NCI-H774 (cell line): ENCODE measurements at places on chromosomes 16 and 17.

GRCh38 chr17:29151567-29151966 lies 28.6 kb downstream of the MYO18A start:
- no peak for DNase-seq

DNA sequence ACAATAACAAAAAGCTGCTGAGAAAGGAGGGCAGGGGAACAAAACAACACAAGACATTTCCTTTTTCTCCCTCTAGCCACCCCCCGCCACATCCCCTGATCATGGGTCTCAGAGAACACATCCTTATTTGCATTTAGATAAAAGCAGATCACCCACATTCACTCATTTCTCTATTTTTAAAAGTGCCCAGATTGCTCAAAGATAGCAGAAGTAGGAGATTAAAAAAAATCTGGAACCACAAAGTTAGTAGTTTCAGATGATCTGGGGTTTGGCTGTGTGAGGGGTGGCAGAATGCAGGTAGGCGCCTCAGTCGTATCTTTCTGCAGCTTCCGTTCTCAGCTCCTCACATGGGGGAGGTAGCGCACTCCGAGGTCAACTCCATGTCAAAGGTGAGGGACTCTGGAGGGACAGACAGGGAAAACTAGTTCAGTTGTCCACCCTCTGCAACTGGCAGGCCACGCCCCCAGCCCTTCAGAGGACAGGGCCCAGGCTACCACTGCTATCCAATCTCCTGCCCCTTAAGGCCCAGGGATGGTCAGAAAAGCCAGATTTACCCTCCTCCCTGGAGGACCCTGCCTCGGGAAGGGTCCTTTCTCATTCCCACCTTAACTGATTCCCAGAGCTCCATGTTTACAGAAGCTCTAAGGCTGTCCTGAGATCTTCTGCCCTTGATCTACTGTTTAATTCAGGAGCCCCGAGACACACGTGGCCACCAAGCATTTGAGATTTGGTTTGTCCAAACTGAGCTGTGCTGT lies 27.3 kb downstream of the STAT5A start:
- DNase-seq, result no peak

DNA sequence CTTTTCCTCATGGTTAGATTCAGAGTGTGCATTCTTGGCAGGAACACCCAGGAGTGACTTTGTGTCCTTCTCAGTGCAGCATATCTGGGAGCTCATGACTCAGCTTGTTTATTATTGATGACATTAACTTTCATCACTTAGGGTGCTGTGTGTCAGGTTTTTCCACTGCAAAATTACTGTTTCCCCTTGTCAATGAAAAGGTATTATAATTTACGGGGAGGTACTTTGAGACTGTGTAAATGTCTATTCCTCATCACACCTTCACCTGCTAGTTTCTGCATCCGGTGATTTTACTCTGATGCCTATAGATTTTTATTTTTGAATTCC lies 50.5 kb downstream of the WWP2 start:
- no peak for DNase-seq

- no peak for DNase-seq
These were observed 39.4 kb upstream of the CDH3 start for GRCh38 chr16:68605746-68606145.

DNA sequence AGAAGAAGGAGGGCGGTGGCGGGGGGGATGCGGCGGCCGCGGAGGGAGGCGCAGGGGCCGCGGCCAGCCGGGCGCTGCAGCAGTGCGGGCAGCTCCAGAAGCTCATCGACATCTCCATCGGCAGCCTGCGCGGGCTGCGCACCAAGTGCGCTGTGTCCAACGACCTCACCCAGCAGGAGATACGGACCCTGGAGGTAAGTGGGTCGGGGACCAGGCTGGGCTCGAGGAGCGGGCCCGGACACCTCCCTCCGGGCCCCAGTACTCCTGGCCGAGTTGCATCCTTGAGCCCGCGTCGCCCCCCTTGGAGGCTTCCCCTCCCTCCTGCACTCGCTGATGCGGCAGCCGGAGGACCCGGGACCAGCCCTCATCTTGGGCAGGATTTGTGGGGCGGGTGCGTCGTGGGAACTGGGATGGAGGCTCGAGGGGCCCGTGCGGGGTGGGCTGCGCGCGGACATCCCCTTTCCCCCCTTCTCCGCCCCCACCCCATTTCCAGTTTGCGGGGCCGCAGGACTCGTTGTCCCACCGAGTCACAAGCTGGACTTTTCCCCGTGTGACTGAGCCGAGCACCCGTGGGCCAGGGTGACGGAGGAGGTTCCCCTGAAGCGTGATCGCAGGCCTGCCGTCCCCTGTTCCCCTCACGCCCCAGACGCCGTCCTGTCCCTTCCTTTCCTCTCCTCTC lies 572 bp downstream of the KSR1 start:
- DNase-seq, result no peak

GRCh38 chr16:66408163-66409048 lies 18.7 kb upstream of the BEAN1 start:
- DNase-seq, result no peak

- DNase-seq, result no peak
These were observed 4.4 kb downstream of the ACADVL start for GRCh38 chr17:7224110-7224509.

DNA sequence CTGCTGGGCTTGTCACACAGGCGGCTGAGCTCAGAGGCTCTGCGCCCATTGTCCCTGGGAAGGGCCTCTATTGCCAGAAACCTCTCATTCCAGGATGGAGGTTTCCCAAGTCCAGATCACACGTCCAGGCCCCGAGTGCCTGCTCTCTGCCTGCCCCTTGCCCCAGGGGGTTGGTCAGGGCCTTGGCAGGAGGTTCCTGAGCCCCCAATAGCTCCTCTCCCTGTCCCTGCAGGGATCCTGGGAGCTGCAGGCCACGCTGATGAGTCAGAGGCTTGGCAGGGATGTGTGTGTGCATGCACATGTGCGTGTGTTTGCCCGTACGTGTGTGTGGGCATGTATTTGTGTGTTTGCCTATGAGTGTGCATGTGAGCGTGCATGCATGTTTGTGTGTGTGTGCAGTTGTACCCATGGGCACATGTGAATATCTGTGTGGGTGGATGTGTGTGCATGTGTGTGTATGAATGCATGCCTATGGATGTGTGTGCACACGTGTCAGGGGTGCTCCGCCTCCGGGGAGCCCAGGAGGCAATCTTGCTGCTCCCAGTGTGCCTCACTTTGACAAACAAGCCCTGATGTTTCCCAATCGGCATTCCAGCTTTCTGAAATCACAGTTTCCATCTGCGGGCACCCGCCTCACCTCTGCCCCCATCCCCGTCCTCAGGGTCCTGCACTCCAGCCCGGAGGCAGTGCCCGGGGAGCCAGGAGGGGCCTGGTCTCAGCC lies 98.4 kb upstream of the GSE1 start:
- no peak for DNase-seq

- DNase-seq, result peak; percentile 59
These were observed 339 bp downstream of the N4BP1 start for GRCh38 chr16:48609652-48610029.

DNA sequence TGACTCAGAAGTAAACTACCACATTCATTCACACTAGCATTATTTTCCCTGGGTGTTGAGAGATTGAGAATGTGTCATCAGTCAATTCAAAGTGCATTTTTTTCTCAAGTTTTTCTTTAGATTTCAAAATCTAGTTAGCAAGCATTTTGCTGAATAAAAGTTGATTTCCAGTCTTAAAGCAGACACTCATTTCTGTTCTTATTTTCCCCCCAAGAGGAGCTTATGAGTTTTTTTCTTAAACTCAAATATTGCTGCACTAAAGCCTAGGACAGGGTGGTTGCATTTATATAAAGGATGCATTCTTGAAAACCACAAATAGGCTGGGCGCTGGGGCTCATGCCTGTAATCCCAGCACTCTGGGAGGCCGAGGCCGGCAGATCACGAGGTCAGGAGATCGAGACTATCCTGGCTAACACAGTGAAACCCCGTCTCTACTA lies 15.3 kb downstream of the CDH3 start:
- no peak for DNase-seq

GRCh38 chr16:55120826-55121225 lies 190.2 kb downstream of the IRX5 start:
- no peak for DNase-seq

GRCh38 chr16:22888791-22889190 lies 74.8 kb downstream of the HS3ST2 start:
- DNase-seq, result no peak

DNA sequence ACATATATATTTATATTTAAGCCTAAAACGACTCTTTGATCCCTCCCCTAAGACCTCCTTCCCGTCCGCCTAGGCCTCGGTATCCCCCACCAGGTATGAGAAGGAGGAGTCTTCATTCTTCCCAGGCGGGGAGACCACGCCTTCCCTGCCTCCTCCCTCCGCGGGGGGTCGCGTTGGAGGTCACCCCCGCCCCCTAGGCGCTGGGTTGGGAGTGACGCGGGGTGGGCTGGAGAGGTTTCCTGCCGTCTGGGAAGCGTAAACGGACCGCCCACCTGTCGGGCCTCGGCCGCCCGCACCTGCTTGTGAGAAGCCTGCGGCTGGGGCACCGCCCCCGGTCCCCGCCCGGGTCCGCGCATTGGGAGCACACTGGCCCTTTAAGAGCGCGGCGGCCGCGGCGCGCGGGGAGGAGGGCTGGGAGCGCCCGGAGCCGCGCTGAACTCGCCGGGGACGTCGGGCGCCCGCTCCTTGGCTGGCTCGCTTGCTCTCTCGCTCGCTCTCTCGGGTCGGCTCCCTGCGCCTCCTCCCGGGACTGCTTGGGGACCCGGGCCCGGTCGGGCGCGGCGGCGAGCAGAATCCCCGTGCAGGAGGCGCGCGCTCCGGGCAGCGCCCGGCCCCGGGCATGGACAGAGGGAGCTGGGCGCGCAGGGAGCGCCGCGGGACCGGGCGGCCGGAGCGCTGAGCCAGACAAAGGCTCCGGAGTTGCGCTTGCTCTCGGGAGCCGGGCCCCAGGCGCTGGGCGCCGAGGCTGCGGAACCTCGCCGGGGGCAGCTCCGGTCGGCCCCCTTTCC lies at the start of gene MMP15:
MMP15 (plus strand) TSS at position 404 of the 788 bp plus-strand sequence. CDS start 597 bp downstream, outside the sequence.
- peak; percentile 93 for DNase-seq

DNA sequence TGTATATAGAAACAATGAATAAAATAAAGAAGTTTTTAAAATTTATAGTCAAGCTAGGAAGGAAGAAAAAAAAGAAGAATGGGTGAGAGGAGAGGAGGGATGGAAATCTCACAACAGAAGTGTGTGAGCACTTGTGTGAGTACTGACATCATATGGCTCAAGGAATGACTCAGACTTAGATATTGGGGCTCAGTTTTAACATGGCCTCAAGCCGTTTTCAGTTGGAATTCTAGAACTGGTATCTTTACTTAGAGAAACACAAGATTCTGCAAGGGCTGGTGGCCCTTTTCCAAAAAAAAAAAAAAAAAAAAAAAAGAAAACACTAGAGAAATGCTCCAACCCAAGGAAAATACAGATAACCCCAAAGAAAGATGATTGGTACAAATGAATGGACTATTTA lies 55.1 kb downstream of the STXBP4 start:
- no peak for DNase-seq

- no peak for DNase-seq
These were observed 125.1 kb downstream of the SLC39A11 start for GRCh38 chr17:72967277-72967970.

DNA sequence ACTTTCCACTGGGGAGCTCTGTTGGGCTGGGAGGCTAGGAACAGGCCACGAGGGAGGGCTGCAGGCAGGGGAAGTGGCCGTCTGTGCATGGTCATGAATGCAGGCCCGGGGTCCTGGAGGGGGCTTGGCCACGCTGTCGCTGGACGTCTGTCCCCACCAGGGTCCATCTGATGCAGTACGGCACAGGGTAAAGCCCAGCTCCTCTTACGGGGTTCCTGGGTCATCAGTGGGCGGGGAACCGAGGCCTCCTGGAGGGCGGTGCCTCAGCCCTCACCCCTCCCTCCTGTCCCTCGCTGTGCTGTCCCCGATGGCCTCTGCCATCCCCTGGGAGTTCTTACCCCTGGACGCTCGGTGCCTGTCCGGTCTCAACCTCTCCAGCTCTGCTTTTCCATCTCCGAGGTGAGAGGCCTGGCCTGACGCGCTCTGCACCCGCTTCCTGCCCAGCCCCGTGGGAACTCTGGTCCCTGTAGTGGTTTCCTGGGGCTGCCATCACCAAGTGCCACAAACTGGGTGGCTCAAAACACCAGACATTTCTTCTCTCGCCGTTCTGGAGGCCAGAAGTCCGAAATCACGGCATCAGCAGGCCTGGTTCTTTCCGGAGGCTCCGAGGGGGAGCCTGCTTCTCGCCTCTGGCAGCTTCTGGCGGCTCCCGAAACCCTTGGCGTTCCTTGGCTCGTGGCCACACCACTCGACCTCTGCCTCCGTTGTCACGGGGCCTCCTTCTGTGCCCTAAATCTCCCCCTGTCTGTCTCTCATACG lies 182.8 kb downstream of the SEC14L1 start:
- DNase-seq, result no peak

- DNase-seq, result peak; percentile 11
These were observed 4.3 kb downstream of the CAMKK1 start for GRCh38 chr17:3888343-3889171.

GRCh38 chr16:64615630-64616280 lies 506.1 kb downstream of the CDH11 start:
- no peak for DNase-seq

GRCh38 chr17:1834380-1835149 lies 4.8 kb downstream of the RPA1 start:
- DNase-seq, result no peak

DNA sequence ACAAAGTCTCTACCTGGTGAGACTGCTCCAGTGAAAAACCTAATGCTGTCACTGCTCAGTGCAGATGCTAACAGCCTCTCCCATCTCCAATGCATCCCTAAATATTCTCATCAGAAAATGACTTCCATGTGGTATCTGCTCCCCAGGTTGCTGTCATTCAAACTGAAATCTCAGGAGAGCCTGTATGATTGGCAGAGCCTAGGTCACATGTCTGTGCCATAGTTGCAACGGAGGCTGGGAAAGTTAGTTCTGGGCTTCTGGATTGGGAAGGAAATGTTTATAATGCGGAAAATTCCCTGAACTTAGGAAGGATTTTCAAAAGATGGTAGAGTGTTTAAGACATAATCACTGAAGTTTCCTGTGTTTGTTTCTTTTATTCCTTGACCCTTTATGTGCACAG lies 206.4 kb upstream of the ZKSCAN2 start:
- DNase-seq, result no peak

- no peak for DNase-seq
These were observed 7.7 kb downstream of the FBXL20 start for GRCh38 chr17:39393736-39394135.

DNA sequence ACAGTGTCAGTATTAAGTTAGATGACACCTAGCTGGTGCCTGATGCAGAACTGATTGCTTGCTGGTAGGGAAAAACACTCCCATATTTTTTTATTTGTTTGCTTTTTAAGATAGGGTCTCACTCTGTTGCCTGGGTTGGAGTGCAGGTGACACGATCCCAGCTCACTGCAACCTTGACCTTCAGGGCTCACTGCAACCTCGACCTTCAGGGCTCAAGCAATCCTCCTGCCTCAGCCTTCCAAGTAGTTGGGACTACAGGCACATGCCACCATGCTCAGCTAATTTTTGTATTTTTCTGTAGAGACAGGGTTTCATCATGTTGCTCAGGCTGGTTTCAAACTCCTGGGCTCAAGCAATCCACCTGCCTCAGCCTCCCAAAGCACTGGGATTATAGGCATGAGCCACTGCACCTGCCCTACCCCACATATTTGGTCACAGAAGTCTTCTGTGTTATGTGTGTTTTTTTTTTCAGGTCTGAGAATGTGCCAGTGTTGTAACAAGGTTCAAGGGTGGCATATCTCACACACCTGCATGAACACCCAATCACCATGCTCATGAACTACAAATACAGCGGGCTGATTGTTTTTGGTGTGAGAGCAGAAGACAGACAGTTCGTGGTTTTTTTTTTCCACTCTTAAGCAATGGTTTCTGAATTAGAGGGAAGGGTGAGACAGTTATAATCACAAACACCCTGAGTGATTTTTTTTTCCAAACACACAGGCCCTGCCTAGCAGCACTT lies 22.8 kb downstream of the SPAG9 start:
- peak; percentile 40 for DNase-seq
